NCI-H1105 (cell line): ENCODE measurements at places on chromosomes 6 and 20.
A peak's percentile ranks its signal among the peaks of the same experiment; 100 is the strongest.

- DNase-seq: peak; percentile 11
These were observed 228.4 kb upstream of the RSPO3 start for GRCh38 chr6:126890055-126890454.

DNA sequence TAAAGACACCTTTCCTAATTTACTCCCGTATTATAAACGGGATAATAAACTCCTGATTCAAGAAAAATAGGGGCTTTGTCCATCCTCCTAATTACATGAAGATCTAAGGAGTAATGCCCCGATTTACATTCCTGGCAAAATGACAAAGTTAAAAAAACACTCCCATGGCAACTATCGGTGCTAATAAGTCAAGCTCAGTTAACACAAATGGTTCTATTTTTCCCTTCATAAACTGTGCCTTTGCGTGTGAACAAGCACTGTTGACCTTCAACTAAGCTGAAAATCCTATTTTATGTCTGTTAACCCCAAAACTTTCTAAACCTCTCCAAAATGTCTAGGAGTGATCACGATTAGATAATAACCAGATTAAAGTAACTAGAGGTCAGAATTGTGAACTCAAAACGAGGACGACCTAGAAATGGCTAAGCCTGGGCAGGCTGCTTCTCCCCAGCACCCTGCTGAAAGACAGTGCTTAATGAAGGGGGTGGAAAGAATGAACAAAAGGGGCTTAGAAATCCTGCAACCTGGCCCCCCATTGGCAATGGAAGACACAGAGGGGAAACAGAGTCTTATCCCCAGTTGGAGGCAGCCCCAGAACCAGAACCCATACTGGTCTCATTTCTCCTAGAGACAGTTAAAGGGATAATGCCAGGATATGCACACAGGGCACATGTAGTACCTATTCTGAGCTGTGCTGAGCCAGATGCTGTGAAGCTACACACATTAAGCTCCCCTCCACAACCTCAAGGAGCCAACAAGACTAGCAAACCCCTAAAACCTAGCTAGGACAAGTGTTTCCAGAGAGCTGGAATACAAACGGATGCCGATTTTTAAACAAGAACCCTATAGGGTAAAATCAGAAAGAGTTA, 23.0 kb downstream of the SLC23A2 start:
- no peak for DNase-seq

DNA sequence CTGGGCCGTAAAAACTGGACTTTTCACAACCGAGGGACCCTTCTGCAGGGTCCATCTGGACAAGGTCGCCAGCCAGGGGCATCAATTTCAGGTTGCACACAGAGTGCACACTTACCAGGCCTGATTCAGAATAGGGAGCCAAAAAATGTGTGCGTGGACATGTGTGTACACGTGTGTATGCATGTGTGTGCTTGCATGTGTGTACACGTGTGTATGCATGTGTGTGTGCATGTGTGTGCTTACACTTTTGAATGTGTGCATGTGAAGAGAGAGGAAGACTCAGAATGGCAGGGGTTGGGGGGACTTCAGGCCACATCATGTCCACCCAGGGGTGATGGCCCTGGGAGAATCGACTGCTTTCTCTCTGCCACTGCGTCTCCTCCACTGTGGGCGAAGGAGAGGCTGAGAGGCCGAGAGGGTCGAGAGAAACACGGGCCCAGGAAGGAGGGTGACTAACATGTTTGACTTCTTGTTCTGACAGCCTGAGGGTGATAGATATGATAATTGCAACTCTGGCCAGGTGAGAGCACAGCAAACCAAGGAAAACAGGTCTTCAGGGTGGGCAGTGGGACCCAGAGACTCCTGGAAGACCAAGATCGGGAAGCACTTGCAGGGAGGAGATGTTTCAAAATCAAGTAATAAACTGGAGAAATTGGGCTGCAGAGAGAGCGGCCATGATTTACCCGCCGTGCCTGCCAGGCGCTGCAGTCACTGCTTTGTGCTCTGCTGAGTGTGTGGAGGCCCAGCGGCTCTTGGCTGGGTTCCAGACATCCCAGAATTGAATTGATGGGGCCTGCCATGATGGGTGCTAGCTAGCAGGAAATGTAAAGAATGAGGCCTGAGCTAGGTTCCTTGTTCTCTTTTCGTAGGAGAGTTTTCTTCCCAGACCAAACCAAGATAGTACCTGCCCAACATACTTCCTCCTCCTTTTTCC, 310.8 kb downstream of the QKI start:
- no peak for DNase-seq

DNA sequence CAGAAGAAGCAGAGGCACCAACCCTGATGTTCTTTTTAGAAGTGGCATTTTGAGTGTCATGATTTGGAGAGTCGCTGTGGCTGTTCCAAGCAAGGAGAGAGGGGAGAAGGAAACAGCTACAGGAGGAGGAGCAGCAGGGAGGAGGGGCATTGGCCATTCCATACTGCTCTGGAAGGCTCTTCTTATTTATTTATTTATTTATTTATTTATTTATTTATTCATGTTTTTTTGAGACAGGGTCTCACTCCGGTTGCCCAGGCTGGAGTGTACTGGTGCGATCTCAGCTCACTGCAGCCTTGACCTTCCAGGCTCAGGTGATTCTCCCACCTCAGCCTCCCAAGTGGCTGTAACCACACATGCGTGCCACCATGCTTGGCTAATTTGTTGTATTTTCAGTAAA, 178.3 kb upstream of the PROKR2 start:
- DNase-seq: no peak

DNA sequence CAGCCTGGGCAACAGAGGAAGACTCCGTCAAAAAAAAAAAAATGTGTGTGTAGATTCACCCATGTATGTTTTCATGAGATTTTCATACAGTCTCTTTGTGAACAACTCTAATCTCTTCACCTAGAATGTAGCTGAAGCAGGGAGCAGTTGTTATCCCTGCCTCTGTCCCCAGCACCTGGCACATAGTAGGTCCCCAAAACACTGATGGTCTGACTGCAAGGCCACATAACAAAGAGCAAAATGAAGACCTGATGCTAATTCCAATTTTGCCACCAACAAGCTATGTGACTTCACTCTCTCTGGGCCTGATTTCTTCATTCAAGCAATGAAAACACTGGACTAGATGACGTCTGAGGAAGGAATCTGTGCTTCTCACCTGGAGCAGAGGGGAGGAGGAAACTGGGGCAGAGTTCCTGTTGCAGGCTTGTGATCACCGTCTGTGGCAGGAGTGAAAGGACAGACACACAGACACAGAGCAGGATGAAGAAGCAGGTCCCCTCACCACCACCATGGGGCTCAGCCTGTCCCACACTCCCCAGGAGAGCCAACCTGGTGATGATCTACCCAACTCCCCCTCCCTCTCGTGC, 4.6 kb downstream of the SLC44A4 start:
- DNase-seq: no peak

GRCh38 chr20:48247961-48248360, 462.7 kb upstream of the SULF2 start:
- DNase-seq: no peak

DNA sequence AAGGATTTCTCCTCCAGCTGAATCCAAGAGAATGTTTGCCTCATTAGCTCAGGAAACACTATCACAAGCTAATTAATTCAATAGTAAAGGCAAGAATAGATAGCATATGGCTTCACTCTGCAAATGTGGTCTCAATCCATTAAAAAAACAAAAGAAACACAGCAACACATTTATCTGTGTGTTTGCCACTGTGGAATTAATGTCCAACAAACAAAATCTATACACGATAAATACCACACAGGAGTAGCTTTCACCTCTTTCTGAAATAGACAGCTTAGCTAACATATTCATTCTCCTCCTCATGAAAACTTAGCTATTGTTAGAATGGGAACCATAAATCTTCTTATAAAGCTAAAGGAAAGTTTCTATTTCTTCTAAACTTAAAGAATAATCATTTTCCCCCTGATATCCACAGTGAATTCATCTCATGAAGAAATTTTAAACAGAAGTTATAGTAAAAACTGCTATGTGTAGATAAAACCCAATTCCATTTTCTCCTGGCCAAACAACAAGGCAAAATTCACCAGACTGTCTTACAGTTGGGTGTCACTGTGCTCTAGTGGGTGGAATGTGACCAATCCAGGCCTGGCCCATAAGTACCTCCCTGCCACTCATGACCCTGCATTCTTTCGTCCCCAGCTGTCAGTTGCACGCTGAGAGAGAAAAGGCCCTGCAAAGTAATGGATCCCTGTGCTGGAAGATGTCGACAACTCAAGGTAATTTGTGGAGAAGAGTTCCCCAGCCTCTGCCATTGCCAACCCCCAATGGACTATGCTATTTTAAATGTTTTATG, 92.9 kb upstream of the NRSN1 start:
- no peak for DNase-seq

DNA sequence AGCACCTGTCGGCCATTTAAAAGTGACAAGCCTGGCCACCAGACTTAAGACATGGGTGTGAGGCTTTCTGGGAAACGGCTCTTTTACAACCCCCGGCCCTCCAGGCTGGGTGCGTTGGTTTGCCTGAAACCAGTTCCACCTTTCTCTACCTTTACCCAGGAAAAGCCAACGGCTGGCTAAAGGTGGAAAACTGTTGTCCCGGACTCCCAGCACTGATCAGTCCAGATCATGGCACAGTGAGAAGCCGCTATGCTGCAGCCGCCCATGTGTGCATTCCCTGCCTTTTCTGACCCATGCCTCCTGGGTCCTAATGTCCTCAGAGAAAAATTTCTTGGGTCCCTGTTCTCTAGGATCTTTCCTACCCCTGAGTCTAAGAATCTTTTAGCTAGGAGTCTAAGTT, 655.7 kb upstream of the HS3ST5 start:
- no peak for DNase-seq

- DNase-seq: no peak
These were observed 80.5 kb downstream of the SMLR1 start for GRCh38 chr6:130907687-130908086.
